CD4-positive, alpha-beta T cell (primary cell): ENCODE measurements at places on chromosomes 16 and 17.

DNA sequence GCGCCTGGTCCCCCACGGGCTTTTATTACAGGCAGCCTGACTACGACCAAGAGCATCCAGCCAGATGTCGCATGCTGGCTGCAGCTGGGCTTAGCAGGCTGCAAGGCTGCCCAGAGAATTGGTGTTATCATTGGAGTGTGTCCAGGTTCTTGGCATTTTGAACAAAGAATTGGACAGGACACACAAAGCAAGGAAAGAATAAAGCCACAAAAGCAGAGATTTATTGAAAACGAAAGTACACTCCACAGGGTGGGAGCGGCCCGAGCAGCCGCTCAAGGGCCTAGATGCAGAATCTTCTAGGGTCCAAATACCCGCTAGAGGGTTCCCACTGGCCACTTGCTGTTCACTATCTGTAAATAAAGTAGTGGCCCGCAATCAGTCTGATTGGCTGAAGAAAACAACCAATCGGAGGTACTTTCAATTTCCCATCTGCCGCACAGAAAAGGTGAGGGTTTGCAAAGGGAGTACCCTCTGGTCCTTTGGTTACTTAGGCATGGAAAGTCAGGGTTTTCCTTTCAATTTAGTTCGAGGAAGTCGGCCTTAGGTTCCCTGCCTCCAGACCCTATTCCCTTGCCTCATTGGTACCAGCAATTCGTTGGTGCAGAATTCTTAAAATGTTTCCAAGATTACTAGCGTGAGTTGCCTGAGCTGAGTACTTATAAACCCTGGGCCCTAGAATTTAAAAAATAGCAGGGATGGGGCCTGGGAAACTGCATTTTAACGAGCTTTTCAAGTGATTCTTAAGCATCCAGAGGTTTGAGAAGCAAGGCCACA, 38.5 kb upstream of the CNEP1R1 start:
- DNase-seq, result no peak

- DNase-seq, result peak; percentile 47
These were observed 18.9 kb upstream of the P2RX1 start for GRCh38 chr17:3935140-3935542.

DNA sequence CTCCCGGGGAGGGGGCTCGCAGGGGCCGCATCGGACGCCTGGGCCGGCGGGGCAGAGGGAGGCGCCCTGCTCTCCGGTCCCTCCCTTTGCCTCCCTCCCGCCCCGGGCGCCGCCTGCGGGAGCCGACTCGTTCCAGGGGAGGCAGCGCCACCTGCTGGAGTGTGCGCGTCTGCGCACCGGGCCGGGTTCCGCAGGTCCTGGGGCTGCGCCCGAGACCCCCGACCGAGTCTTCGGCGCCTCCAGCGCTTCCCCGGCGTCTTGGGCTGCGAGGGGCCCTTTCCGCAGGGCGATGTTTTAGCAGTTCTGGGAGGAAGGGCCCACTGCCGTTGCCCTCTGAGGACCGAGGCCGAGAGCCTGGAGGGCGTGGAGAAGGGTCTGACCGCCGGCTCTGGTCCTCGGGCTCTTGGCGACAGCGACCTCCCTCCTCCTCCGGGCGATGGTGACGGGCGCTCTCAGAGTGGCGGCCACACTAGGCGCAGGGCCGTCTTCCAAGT, 106.3 kb downstream of the SEC14L1 start:
- DNase-seq, result peak; percentile 82

- no peak for DNase-seq
These were observed 7.0 kb upstream of the PPP1R27 start for GRCh38 chr17:81841866-81842265.

DNA sequence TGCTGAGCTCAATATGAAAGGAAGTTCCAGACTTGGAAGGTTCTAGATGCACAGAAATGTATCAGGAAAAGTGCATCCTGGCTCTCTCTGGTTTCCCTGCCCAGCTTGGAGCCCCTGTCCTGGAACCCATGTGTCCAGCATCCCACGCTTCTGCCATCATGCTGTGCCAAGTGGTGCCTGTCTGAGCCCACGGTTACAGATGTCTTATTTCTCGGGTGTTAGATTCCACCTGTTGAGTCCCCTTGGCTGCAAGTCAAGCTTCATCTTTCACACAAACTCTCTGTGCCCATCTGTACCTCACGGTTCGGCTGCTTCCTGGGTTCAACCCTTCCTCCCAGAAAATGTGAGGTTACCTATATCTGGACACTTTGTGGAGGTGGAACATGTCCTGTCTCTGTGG, 22.5 kb downstream of the OR1D5 start:
- DNase-seq, result no peak

DNA sequence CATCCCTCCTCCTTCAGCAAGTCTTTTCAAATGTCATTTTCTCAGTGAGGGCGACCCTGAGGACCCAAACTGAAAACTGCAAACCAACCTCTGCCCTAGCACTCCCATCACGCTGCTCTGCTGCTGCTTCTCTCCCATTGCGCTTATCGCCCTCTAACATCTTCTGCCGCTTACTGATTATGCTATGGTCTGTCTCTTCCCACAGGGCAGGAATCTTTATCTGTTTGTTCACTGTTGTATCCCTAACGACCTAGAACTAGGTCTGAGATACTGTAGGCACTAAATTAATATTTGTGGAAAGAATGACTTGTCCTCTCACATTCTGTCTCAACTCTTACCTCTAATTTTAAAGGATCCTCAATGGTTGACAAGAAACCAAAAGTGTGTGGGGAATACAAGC, 12.5 kb downstream of the ZSCAN32 start:
- DNase-seq, result no peak

DNA sequence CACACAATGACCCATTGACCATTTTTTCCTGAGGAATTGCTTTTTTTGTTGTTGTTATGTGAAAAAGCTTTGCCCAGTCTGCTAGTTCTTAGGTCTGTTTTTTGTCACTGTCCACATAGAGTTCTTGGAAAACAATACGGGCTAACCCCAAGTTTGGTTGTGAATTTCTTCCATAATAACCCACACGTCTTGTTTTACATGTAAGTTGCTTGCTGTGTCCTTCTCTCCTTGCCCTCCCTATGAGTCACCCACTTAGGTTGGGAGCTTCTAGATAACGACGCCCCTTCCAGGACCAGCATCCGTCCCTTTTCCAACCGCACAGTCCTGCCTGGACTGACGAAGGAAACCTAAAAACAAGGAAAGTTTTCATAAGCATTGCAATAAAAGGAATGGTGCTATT, 175.3 kb upstream of the HS3ST3A1 start:
- no peak for DNase-seq

GRCh38 chr17:71168053-71168741, 952.6 kb upstream of the SOX9 start:
- no peak for DNase-seq

DNA sequence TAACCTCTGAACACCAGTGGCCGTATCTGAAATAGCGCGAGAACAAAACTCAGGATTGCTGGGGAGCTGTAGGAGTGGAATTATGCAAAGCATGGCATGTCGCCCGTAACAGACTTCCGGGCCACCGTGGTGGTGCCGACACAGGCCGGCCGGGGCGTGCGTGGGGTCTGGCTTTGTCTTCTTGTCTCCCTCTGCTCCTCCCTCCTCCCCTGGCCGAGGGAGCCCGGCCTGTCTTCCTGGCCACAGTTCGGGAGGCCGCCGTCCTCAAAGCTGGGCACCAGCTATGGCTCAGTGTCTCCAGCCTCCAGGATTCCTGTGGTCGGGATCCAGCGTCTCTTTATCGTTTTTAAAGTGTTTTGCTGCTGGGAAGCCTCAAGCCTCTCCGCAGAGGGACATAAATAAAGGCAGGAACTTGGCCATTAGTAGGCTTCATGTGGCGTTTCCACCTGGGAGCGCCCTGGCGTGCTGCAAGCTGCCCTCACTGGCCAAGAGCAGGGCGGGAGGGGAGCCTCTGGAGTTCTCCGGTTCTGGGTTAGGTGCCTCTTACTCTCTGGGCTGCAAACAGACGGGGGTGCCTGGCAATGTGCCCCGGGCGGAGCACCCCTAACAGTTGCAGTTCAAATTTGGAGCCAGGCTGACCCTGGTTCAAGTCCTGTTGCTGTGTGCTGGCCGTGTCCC, 22.0 kb upstream of the NPTX1 start:
- no peak for DNase-seq

GRCh38 chr16:23832882-23833281, 2.9 kb upstream of the PRKCB start:
- DNase-seq, result no peak

GRCh38 chr16:84617041-84617790, 662 bp downstream of the COTL1 start:
- peak; percentile 68 for DNase-seq

- DNase-seq, result no peak
These were observed 231.0 kb downstream of the C16orf78 start for GRCh38 chr16:49604602-49605001.

DNA sequence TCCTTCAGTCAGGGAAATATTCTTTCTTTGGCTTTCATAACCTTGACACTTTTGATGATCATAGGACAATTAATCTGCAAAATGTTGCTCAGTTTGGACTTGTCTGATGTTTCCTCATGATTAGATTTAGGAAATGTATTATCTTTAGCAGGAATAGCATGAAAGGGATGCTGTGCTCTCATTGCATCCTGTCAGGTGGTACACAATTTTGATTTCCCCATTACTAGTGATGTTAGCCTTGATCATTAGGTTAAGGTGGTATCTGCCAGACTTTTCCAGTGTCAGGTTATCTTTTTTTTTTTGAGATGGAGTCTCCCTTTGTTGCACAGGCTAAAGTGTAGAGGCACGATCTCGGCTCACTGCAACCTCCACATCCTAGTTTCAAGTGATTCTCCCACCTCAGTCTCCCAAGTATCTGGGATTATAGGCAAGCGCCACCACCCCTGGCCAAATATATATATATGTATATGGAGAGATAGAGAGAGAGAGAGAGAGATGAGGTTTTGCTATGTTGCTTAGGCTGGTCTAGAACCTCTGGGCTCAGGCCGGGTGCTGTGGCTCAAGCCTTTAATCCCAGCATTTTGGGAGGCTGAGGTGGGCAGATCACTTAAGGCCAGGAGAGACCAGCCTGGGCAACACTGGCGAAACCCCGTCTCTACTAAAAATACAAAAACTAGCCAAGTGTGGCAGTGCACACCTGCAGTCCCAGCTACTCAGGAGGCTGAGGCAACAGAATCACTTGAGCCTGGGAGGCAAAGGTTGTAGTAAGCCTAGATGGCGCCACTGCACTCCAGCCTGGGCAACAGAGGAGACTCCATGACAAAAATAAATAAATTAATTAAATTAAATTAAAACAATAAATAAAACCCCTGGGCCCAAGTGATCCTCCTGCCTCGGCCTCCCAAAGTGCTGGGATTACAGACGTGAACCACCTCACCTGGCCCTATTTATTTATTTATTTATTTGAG, 15.8 kb upstream of the CAVIN1 start:
- no peak for DNase-seq

DNA sequence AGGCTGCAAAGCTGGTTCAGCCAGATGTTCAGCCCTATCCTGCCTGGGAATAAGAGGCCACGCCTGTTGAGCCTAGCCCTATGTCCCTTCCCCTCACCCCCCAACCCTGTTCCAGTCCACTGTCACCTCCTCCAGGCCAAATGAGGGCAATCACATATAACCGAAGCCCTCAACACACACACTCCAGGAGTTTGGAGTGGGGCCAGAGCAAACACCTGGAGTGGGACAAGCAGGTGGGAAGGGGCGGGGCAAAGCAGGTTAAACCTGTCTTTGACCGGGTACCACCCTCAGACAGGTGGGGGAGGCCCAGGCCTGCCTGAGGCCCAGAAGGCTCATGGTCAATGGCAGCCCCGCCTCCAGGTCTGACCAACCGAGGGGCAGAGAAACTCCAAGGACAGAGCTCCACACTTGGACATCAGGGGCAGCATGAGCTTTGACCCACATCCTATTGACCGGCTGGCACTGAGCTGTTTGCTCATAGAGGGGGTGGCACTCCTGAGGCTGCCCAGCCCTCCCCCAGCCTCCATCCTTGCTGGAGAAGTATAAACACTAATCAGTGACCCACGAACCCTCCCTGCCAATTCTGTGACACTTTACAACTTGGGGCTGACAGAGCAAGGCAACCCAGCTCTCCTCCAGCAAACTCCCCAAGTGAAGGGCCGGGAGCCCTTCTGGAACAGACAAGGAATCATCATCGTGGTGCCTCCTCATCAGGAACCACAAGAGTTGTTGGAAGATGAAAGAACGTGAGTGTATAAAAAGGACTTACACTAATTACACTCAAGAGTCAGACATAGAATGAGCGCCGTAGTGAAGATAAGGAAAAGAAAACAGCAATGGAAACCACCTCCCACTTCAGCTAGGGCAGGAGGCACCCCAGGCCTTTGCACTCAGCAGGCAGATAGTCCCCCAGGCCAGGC, 1.5 kb downstream of the ESRP2 start:
- DNase-seq, result no peak

- DNase-seq, result no peak
These were observed 26.0 kb downstream of the TK2 start for GRCh38 chr16:66523861-66524354.

DNA sequence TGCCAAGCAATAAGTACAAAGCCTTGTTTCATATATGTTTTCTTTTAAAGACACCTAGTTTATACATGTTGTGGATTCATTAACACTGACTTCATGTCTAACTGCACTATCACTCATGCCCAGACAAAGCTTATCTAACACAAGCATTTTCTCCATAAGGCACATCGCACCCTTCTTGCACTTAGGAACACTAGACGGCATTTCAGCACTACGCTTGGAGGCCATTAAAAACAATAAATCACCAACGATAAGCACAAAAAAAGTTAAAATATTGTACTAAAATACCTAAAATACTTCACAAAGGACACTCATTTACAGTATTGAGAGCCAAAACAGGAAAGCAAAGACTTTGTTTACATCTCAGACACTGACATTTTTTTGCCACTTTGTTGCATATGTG, 39.0 kb upstream of the TEKT3 start:
- DNase-seq, result no peak

GRCh38 chr17:33989361-33990148, 265.5 kb upstream of the CCL2 start:
- DNase-seq, result no peak

GRCh38 chr17:4811471-4811870, 4.5 kb downstream of the PLD2 start:
- no peak for DNase-seq

DNA sequence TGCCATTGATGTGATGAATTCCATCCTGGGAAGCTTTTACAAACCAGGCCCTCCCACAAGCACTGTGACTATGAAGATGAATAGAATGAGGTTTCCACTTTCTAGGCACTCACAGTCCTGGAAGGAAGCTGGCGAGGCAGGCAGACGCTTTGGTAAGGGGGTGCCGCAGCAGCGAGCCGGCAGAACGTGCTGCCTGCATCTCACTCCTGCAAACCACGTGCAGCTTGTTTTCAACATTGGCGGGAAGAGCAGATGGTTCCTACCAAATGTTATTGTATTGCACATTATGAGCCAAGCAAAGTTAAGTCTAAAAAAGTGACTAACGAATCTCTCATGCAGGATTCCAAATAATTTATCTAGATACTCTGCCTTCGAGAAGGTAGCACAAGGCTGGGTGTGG, 3.7 kb upstream of the DNAI2 start:
- DNase-seq, result no peak
